Mucosa of gallbladder (tissue), 1 donor: ENCODE measurements at places on chromosomes 5 and 9. TPM values are rescaled to one million over a fixed set of nuclear protein-coding genes. Genes with fewer than 3 reads are reported as not detected.

SLC6A18 gene
- total RNA-seq: not detected

PAEP gene
- total RNA-seq: not detected

GFPT2 gene
- total RNA-seq: 9.4 TPM

RELL2 gene
- total RNA-seq: 10.2 TPM

PCDHB6 gene
- total RNA-seq: 0.60 TPM

DRD1 gene
- total RNA-seq: 0.81 TPM

LRRC19 gene
- 16.7 TPM for total RNA-seq

CDH12 gene
- 0.09 TPM for total RNA-seq

GADD45G gene
- 18.8 TPM for total RNA-seq

SMARCA2 gene
- total RNA-seq: 184 TPM

SOHLH1 gene
- total RNA-seq: not detected
